ENCODE measurements at places on chromosomes 6 and 20. TPM values are rescaled to one million over a fixed set of nuclear protein-coding genes. Genes with fewer than 3 reads are reported as not detected.

DNA sequence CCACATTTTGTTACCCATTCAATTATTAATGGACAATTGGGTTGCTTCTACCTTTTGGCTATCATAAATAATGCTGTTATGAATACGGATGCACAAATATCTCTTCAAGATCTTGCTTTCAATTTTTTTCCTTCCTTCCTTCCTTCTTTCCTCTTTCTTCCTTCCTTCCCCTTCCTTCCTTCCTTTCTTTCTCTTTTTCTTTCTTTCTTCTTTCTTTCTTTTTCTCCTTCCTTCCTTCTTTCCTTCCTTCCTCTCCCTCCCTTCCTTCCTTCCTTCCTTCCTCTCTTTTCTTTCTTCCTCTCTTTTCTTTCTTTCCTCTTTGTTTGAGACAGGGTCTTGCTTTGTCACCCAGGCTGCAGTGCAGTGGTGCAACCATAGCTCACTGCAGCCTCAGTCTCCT is 39.2 kb downstream of the ZNF184 start:
- no peak overlapping the region for H3K4me3 ChIP-seq
- H3K27ac ChIP-seq: no peak overlapping the region
- H3K36me3 ChIP-seq: peaks cover 4% of the 10 kb centered on the region
- peaks cover 13% of the 10 kb centered on the region for H3K27me3 ChIP-seq

DNA sequence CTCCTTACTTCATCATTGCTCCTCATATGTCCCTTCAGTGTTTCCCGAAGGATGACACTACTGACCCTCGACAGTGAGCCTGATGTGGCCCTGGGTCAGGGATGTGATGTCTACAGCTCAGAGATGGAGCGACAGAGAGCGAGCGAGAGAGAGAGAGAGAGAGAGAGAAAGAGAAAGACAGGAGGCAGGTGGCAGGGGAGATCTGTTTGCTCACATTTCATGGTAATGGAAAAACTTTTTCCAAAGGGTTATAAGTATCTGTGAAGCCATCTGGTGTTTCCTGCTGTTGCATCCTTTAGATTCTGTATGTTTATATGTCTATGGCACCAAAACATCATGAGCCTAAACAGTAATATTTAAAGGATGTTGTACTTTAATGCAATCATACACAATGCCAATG is 77.2 kb downstream of the PPP1R3G start:
- H3K27me3 ChIP-seq: no peaks in the 10 kb centered on the region
- DNase-seq: no peak
- H3K27ac ChIP-seq: no peak overlapping the region
- H3K4me1 ChIP-seq: peaks cover 11% of the 10 kb centered on the region
- H3K36me3 ChIP-seq: peaks cover 2% of the 10 kb centered on the region

- peaks cover 30% of the 10 kb centered on the region for H3K36me3 ChIP-seq
- peaks cover 6% of the 10 kb centered on the region for H3K4me1 ChIP-seq
- no peaks in the 10 kb centered on the region for H3K27me3 ChIP-seq
- peak; percentile 12 for DNase-seq
- no peak overlapping the region for H3K27ac ChIP-seq
These were observed 625 bp upstream of the ECHDC1 start for GRCh38 chr6:127343809-127344659.

GRCh38 chr6:44431118-44431725 is 43.7 kb downstream of the CDC5L start:
- no peaks in the 10 kb centered on the region for H3K27me3 ChIP-seq
- H3K27ac ChIP-seq: no peak overlapping the region
- peaks cover 13% of the 10 kb centered on the region for H3K4me1 ChIP-seq

- DNase-seq: no peak
- H3K36me3 ChIP-seq: no peaks in the 10 kb centered on the region
- H3K27ac ChIP-seq: no peak overlapping the region
- H3K27me3 ChIP-seq: no peaks in the 10 kb centered on the region
- no peak overlapping the region for H3K4me3 ChIP-seq
These were observed 375.9 kb upstream of the PTCHD4 start for GRCh38 chr6:48486876-48487275.

GRCh38 chr20:22353586-22353985 is 230.8 kb downstream of the FOXA2 start:
- peaks cover 1% of the 10 kb centered on the region for H3K27me3 ChIP-seq
- no peaks in the 10 kb centered on the region for H3K36me3 ChIP-seq
- H3K4me3 ChIP-seq: no peak overlapping the region
- DNase-seq: no peak
- no peaks in the 10 kb centered on the region for H3K4me1 ChIP-seq
- H3K27ac ChIP-seq: no peak overlapping the region

- H3K4me3 ChIP-seq: no peak overlapping the region
- DNase-seq: no peak
- H3K27ac ChIP-seq: no peak overlapping the region
- no peaks in the 10 kb centered on the region for H3K4me1 ChIP-seq
- H3K27me3 ChIP-seq: peaks cover 3% of the 10 kb centered on the region
These were observed 67.6 kb upstream of the CNKSR3 start for GRCh38 chr6:154578004-154578559.

- no peak overlapping the region for H3K4me3 ChIP-seq
- peaks cover 10% of the 10 kb centered on the region for H3K4me1 ChIP-seq
- H3K36me3 ChIP-seq: no peaks in the 10 kb centered on the region
- H3K27me3 ChIP-seq: no peaks in the 10 kb centered on the region
- no peak overlapping the region for H3K27ac ChIP-seq
- DNase-seq: peak; percentile 54
These were observed 82.2 kb downstream of the MYO6 start for GRCh38 chr6:75830959-75831885.

- no peak overlapping the region for H3K27ac ChIP-seq
- no peak overlapping the region for H3K4me3 ChIP-seq
- H3K27me3 ChIP-seq: no peaks in the 10 kb centered on the region
- no peak for DNase-seq
These were observed 39.1 kb downstream of the EPB41L2 start for GRCh38 chr6:131023834-131024504.

DNA sequence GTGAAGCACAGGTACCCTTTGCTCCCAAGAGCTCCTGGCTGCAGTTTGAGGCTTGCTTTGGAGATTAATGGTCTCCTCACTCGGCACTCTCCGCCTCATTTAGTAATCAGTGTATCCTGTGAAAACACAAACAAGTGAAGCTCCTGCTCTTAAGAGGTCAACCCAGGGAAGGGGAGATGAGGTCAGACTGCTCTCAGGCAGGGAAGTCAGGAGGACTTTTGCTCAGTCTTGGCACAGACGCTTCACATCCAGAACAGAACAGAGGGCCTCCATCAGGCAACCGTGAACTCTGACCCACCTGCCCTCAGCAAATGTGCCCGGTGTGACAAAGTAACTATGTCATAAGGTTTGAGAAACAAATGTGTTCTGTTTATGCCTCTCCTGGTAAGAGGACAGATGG is 428.8 kb upstream of the JARID2 start:
- H3K4me1 ChIP-seq: peaks cover 8% of the 10 kb centered on the region
- no peak for DNase-seq
- H3K27me3 ChIP-seq: no peaks in the 10 kb centered on the region
- no peak overlapping the region for H3K27ac ChIP-seq

- no peak for DNase-seq
- H3K4me1 ChIP-seq: no peaks in the 10 kb centered on the region
- H3K27ac ChIP-seq: no peak overlapping the region
- no peaks in the 10 kb centered on the region for H3K36me3 ChIP-seq
These were observed 510.5 kb upstream of the MAP3K7 start for GRCh38 chr6:91097364-91097763.

DNA sequence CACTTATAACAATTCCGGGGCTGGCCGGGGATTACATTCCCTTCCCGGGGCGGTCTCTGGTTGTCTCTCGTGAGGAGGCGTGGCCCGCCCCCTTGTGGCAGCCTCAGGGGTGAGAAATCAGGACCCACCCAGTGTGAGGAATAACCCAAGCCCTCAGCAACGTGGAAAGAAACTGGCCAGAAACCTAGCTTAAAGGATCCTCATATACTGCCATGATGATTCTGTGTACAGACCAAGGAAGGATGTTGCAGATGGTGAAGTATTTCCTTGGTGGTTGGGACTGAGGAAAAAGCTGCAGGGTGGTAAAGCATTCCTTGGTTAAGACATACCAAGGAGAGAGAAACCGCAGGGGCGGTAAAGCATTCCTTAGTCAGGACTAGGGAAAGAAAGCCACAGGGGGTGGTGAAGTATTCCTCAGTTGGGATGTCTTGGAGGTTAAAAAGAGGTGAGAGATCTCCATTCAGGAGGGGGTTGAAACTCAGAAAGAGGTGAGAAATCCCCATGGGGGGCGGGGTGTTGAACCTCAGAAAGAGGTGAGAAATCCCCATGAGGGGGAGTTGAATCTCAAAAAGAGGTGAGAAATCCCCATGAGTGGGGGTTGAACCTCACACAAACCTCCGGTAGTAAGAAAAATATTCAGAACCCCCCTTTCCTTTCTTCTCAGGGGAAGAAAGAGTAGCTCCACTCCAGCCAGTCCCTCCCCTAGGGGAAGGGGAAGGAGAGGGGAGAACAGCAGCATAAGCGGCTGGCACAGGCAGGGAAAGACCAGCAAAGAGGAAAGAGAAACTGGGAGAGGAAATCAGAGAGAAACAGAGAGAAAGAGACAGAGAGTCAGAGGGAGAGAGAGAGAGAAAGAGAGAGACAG is 238.1 kb downstream of the RNGTT start:
- H3K4me3 ChIP-seq: peak overlapping the region; percentile 14
- peaks cover 6% of the 10 kb centered on the region for H3K36me3 ChIP-seq
- H3K4me1 ChIP-seq: peaks cover 22% of the 10 kb centered on the region
- no peaks in the 10 kb centered on the region for H3K27me3 ChIP-seq

GRCh38 chr6:104639668-104640067 is 220.1 kb downstream of the HACE1 start:
- H3K4me3 ChIP-seq: no peak overlapping the region
- H3K4me1 ChIP-seq: peaks cover 3% of the 10 kb centered on the region
- DNase-seq: no peak
- no peaks in the 10 kb centered on the region for H3K27me3 ChIP-seq

- H3K4me3 ChIP-seq: no peak overlapping the region
- no peak for DNase-seq
- H3K27ac ChIP-seq: no peak overlapping the region
- peaks cover 52% of the 10 kb centered on the region for H3K27me3 ChIP-seq
These were observed 1.9 kb downstream of the RNF39 start for GRCh38 chr6:30073489-30074235.

DNA sequence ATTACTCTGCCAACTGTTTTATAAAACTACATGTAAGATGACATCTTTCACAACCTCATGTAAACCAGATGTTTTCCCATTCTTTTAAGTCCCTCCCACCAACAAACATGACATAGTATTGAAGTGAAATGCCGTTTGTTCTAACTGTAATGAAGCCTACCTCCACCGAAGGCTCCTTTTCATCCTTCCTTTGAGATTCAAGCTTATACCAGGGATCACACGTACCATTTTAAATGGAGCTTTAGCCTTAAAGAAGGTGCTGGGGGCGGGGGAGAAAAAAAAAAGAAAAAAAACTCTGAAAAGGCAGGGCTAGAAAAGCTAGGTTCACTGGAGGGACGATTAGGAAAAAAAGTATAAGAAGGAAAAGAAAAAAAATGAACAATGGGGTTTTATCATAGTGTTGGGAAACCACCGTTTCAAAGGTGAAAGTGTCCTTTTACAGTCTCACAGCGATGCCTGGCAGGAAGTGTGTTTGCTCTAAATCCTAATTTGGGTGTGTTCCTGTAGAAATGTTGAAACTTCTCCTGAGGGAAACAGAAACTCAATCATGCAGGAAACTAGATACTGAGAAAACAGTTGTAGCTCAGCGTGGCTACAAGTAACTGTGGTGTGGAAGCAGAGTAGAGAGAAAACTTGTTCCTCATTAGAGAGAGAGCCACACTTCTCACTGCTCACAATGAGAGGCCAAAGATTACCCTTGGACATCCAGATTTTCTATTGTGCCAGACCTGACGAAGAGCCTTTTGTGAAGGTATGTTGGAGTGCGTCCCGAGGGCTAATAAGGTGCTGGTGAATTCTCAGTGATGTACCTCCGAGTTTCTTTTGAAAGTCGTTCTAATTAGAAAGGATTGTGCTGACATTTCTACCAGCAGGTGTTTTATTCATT is 37.6 kb upstream of the HINT3 start:
- H3K27ac ChIP-seq: peak overlapping the region; percentile 97
- H3K4me3 ChIP-seq: peak overlapping the region; percentile 85
- DNase-seq: peak; percentile 67
- H3K4me1 ChIP-seq: peaks cover 34% of the 10 kb centered on the region
- H3K36me3 ChIP-seq: peaks cover 63% of the 10 kb centered on the region
- no peaks in the 10 kb centered on the region for H3K27me3 ChIP-seq

DNA sequence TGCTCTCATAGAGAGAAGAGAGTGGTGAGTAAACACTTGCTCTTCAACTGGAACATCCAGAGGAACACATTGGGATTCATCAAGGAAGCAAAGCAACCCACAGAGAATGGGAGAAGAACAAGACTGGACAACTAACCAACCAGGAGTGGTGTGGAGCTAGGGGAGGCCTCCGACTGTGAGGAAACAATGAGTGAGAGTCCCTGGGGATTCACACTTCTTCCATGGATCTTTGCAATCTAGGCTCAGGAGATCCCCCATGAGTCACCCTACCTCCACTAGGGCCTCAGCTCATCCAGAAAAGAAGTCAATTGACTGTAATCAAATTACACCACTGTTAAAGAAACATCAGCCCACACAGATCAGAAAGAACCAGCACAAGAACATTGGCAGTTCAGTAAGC is 42.3 kb upstream of the CLVS2 start:
- H3K27ac ChIP-seq: no peak overlapping the region
- DNase-seq: no peak
- H3K4me1 ChIP-seq: no peaks in the 10 kb centered on the region
- no peaks in the 10 kb centered on the region for H3K27me3 ChIP-seq

DNA sequence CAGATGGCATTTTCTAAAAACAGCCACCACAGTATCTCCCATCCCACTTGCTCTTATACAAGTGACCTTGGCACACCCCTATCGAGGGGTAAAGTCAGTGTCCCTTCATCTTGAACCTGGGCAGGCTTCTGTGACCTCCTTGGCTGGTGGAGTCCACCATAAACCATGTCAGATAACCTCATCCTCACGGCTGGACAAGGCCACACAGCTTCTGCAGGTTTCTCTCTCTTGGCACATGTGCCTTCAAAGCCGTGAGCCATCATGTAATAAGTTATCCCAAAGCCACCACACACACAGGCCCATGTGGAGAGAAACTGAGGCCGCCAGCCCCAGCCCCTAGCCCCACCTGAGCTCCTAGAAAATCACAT is 105.4 kb downstream of the SNX5 start:
- no peak overlapping the region for H3K27ac ChIP-seq
- DNase-seq: no peak
- H3K4me3 ChIP-seq: no peak overlapping the region
- peaks cover 13% of the 10 kb centered on the region for H3K27me3 ChIP-seq

GRCh38 chr6:142856624-142857232 is 88.2 kb downstream of the HIVEP2 start:
- no peaks in the 10 kb centered on the region for H3K27me3 ChIP-seq
- H3K4me3 ChIP-seq: peak overlapping the region; percentile 69
- peak; percentile 78 for DNase-seq
- peaks cover 47% of the 10 kb centered on the region for H3K36me3 ChIP-seq

The HMGA1 gene
- total RNA-seq: 683 TPM

The SCRT2 gene
- total RNA-seq: not detected

The OLIG3 gene
- 0.61 TPM for total RNA-seq

The PKIB gene
- total RNA-seq: 0.69 TPM

The DUSP15 gene
- not detected for total RNA-seq

The MRAP2 gene
- total RNA-seq: not detected

The SLC24A3 gene
- total RNA-seq: not detected

The CAGE1 gene
- 0.11 TPM for total RNA-seq

The TRMT11 gene
- 49.1 TPM for total RNA-seq

The ECT2L gene
- not detected for total RNA-seq

The FAM209B gene
- total RNA-seq: not detected
